ENCODE measurements at places on chromosomes 7 and 10.

DNA sequence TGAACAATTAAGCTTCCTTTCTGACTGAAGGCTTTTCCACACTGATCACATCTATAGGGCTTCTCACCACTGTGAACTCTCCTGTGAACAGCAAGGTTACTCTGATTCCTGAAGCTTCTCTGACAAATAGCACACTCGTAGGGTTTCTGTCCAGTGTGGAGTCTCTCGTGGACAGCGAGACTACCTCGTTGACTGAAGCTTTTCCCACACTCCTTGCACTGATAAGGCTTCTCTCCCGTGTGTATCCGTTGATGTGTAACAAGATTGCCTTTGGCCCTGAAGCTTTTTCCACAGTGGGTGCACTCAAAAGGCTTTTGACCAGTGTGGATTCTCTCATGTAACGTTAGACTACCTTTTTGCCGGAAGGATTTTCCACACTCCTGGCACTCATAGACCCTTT lies 4.4 kb downstream of the ZNF32 start:
- no peak for DNase-seq

DNA sequence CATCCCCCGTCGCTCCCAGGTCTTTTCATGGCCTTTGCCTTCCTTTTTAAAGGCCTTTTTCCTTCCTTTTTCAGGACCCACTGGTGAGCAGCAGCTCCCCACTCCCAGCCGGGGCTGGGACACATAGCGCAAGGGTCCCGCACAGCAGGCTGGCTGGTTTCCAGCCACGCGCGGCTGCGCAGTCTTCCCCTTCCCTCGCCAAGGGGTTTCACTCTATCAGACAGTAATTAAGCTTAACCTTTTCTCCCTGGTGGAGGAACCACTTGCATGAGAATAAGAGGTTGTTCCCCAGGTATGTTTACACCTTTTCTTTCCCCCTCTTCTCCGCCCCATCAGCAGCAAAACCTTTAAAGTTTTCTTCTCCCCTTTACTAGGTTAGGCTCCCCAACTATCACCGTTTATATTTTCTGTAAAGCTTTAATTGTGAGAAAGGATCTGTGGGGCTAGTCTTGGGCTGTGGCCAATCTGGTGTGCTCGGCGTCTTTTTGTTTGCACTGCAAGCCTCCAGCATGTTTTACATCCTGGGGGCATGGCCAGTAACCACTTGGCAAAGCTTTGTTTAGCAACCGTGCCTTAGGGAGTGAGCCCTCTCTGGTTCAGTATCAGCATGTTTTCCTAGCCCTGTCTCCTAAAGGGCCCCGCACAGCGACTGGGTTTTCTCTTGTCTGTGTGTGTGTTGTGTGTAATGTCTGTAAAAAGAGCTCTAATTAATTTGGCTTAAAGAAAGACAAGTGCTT lies 219.6 kb downstream of the PHF14 start:
- peak; percentile 90 for DNase-seq

- no peak for DNase-seq
These were observed 37.3 kb upstream of the PDZD8 start for GRCh38 chr10:117412469-117413010.

- DNase-seq = no peak
These were observed 80.3 kb upstream of the TRIL start for GRCh38 chr7:29038463-29038862.

- DNase-seq = no peak
These were observed 39.5 kb upstream of the PPP1R17 start for GRCh38 chr7:31647511-31647910.

All from NCI-H1092 (cell line).